HS-27A (cell line): ENCODE measurements at places on chromosomes 2 and 18.

DNA sequence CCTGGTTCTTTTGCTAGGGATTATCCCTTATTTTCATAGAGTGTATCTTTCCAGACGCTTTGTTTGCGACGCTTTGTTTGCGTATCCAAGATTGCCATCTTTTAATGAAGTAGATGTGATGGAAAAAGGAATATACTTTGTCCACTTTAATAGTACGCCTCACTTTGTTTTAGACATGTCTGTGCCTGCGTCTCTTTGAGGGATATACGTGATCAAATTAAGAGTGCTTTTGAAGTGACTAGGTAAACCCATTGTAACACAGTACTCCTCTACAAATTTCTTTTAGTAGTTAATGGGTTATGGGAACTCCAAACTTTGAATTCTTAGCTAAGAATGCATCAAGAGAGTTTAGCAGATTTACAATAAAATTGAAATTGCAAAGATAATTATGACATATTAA lies 27.9 kb downstream of the ACSL3 start:
- DNase-seq = no peak

DNA sequence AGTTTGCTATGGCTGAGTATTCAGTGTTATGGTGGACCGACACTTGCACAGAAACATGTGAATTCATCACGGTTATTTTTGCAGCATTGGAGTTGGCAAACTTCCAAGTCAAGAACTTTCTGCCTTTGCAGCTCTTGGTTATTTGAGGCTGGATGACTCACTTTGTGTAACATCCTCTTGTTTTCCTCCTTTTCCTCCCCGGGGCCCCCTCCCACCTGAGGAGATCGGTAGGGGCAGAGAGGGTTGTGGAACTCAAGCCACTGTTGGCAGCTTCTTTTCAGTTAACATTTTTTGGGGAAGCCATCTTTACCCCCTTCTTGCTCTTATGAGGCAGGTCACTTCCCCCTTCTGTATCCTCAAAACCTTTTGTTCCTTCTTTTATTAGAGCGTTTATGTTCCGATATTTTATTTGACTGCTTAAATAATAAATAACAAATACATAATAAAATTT lies 48.6 kb downstream of the DDX1 start:
- peak; percentile 73 for DNase-seq

DNA sequence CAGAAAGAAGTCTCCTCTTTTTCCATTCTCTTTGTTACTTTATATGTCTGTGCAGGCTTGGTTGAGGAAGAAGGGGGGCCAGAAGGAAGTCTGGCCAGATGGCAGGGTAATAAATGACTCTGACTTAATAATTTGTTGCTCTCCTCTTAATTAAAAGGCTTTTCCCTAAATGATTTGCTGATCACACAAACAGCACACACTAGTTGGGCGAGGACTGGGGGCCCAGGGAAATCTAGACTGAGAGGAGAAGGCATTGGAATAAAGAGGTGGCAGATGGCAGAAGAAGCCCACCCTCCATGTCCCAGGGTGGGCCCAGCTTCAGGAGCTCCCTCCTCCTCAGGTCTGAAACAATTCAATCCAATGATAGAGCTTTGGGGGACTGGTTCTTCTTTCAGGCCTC lies 12.7 kb upstream of the SMARCAL1 start:
- no peak for DNase-seq

- no peak for DNase-seq
These were observed 166.8 kb downstream of the KCNS3 start for GRCh38 chr2:18045230-18045629.

- DNase-seq = no peak
These were observed 14.5 kb downstream of the TMEM247 start for GRCh38 chr2:46493971-46494250.

- DNase-seq = no peak
These were observed 1611.1 kb upstream of the ZEB2 start for GRCh38 chr2:146131048-146131447.

DNA sequence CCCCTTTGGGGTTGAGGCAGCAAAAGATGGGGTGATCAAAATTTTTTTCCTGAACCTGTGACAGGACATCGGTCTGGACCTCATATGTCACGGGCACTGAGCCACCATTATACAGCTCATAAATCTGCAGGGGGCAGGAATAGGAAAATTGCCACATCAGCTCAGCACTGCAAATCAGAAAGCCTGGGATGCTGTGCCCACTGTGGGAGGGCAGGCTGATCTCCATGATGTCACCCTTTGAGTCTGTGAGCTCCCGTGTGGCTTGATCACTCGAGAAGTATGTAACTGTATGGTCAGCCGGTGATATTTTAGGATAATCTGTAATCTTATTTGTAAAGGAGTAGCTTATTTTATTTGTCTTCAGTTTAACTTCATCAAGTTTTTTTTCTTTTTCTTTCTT lies 17.7 kb upstream of the CRYBA2 start:
- no peak for DNase-seq

- no peak for DNase-seq
These were observed 26.1 kb upstream of the ROCK2 start for GRCh38 chr2:11370377-11371091.

DNA sequence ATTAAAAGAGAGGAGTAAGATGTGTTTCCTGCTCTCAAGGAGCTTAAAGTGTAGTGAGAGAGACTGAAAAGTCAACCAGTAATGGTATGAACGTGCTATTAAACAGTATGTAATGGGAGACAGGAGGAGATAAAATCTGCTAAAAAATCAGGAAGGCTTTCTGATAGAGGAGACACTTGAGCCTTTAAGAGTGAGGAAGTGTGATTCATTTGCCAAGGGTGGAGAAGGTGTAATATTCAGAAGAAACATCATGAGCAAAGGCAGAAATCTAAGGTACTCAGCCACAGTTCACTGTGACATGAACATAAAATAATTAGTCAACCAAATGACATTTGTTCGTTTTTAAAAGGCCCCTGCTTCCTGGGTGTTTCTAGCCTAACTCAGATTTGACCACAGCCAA lies 137.8 kb upstream of the SKOR2 start:
- DNase-seq = peak; percentile 15

DNA sequence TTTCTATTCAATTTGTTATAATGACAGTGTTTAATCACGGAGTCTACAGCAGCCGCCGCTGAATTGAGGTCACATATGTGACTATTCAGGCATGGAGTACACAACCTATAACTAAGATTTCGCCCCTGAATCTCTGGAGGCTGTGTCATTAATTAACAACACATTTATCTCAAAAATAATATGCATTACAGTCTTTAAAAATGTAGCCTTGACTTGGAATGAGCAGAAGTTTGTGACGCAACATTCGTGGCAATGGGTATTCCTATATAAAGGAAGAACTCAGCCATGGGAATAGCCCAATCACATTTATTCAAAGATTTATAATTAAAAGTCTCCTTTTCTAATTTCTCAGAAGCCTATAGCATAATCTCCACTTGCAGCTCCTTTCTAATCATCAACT lies 60.6 kb upstream of the LYPD1 start:
- DNase-seq = no peak

DNA sequence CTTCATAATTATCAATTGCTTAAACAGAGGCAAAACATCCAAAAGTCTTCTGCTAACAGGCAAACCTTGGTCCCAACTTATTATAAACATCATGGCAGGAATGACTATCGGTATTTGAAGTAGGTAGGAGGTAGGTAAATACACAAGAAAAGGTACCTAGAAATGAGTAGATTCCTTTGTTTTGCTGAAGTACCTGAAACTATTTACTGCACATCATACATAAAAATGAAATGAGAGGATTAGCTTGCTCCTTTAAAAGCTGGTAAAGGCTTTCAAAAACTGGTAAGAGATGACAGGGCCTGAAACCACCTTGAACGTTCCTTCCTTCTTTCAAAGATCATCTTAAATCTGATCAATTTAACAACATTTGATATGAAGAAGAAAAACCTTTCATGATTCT lies 55.2 kb upstream of the MAPRE2 start:
- no peak for DNase-seq

DNA sequence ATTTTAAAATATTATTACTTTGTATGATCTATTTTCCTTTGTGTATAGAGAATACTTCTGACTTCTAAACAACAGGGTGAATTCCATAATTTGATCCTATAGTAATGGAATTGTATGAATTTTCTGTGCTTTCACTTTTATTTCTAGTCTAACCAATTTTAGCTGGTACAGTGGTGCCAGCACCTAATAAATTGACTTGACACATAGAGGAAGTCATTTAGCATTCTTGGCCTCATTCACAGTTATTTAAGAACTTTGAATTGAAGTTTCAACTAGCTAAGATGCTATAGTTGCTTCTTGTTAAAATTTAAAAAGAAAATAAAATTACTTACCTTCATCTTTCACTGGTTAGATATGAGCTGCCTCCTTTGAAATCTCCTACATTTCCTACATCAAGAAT lies 220.4 kb downstream of the CPS1 start:
- no peak for DNase-seq

GRCh38 chr18:46343931-46344372 lies 239.8 kb downstream of the HAUS1 start:
- DNase-seq = no peak

DNA sequence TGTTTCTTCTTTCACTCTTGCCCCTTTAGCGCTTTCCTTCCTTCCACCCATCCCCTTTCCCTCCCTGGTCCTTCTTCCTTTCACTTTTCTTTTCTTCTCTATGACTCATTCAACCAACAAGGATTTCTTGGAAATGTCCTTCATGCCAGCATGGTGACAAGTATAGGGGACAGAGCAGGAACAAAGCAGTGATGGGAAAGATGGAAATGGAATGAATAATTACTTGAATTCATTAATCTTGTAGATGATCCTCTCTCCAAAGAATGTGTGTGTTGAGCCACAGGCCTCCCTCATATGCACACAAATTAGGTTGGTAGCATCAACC lies 1.5 kb downstream of the VAMP5 start:
- no peak for DNase-seq

GRCh38 chr2:202344178-202344577 lies 31.9 kb upstream of the BMPR2 start:
- DNase-seq = no peak
